Esophagus squamous epithelium (tissue), 5 donors: ENCODE measurements at places on chromosomes 7 and 10.

- no peak for DNase-seq
These were observed 26.9 kb downstream of the PRSS2 start for GRCh38 chr7:142797391-142798377.

- DNase-seq: no peak
These were observed 56.0 kb upstream of the BTRC start for GRCh38 chr10:101297901-101298486.

DNA sequence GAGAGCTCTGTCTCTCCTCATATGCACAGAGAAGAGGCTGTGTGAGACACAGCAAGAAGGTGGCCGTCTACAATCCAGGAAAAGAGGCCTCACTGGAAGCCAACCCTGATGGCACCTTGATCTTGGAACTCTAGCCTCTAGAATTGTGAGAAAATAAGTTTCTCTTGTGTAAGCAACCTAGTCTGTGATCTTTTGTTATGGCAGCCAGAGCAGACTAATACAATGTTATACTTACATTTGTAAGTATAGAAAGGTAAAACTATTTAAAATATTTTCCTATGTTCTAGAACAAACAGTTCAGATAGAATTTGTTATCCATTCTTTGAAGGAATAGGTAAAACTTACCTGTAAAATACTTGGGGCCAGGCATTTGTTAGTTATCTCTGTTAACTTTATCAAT, 53.3 kb downstream of the LRMDA start:
- no peak for DNase-seq

DNA sequence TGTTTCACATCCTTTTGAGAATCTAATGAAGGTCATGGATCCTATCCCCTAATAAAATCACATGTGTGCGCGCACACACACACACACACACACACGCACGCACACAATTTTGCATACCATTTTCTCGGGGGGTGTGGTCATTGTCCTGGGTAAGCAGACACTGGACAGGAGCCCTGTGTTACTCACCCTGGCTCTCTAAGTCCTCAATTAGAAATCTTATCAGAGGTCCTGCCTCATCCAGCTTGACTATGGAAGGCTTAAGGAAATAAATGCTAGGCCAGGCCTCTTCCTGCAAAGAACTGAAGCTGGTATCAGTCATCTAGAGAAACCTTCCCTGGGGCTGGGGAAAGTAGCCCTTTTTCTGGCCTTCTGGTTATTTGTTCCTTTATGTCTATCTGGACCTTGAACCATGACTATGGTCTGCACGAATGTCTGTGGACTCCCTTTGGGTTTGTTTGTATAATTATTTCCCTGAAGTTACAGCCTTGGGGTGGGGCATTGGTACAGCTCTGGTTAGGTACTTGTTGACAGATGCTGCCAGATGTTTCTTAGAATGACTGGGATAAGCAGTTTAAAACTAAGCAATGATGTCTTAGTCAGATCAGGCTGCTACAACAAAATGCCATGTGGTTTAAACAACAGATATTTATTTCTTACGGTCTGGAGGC, 208.5 kb downstream of the CCDC3 start:
- no peak for DNase-seq
